ENCODE measurements at places on chromosomes 4 and X. TPM values are rescaled to one million over a fixed set of nuclear protein-coding genes. Genes with fewer than 3 reads are reported as not detected.

- DNase-seq = no peak
These were observed 3.8 kb upstream of the ZCCHC4 start for GRCh38 chr4:25308761-25309160.

KLKB1 gene
- polyA plus RNA-seq = 1.1 TPM

FAM184B gene
- polyA plus RNA-seq = 0.77 TPM

- no peak for DNase-seq
These were observed 60.3 kb downstream of the BEND2 start for GRCh38 chrX:18160369-18160768.

XG gene
- 0.25 TPM for polyA plus RNA-seq

GRCh38 chr4:177489471-177490246, 47.4 kb upstream of the AGA start:
- no peak for DNase-seq

GRCh38 chrX:130696542-130696941, 206.5 kb downstream of the ENOX2 start:
- DNase-seq = no peak

DNA sequence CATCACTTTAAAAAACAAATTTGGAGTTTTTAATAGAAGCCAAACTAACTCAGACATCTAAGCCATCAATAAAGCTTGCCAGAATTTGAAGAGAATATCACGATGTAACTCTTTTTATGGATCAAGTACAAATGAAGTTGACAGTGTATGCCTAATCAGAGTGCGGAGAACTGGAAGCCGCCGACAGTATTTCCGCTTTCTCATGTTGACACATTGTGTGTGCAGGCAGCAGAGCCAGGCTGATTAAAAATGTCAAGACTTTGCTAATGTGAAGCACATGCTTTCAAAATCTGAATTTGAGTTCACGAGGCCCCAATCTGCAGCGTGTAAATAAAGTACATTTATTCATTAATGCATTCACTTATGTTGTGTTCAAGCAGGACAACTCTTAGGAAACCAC, 161.2 kb downstream of the TENM3 start:
- no peak for DNase-seq

- DNase-seq = no peak
These were observed 4.5 kb downstream of the MSN start for GRCh38 chrX:65671966-65672365.

MAGEB10 gene
- not detected for polyA plus RNA-seq

DNA sequence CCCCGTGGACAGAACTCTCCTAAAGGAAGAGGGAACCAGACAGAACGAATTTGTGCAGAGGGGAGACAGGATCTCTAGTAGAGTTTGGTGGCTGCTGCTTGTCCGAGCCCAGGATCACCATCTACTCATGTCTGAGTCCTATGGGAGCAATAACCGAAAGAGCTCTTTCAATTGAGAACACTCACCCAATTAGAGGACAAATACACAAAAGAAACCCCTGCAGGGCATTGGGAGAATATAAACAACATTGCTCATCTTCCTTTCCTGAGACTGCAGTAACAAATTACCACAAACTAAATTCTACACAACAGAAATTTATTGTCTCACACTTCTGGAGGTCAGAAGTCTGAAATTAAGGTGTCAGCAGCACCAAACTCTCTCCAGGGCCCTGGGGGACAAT, 65.6 kb downstream of the SPINK2 start:
- no peak for DNase-seq

DNA sequence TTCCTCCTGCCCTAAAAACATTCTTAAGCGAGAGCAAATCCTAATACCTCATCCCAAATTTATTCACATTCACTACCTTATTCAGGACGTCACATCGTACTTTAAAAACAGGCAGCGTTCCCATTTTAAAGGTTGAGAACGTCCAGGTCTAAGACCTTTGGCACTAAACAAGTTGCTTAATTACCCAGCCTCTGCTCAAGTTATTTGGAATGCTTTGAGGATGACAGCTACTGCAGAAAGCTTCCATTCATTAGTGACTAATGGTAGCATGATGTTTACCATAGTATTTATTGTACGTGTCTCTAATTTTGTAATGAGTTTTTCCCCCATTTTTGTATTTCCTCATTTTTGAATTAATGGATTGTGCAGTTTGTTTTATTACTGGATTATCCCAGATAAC, 1.5 kb downstream of the USP38 start:
- no peak for DNase-seq

CCDC110 gene
- 2.4 TPM for polyA plus RNA-seq

DNA sequence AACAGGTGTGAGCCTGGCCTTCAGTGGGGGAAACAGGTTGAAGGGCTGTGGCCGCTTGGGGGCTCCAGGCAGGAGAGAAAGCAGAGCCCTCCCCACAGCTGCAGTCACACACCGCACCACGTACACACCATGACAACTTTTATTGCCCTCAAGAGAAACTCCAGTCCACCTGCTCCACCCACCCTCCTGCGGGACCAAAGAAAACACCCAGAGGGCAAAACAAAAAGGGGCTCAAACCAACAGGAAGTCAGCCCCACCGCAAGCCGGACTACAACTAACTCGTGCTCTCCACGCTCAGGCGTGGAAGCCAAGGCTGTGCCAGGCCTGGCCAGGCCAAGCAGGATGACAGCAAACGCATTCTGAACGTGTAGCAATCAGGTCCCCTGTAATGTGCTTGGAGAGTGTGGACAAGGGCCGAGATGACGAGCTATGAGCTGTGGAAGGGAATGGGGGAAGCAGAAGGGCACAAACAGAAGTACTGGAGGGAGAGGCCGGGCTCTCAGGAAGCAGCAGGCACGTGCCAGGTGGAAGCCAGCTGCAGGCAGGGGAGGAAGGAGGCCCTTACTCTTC, 12.7 kb downstream of the SLC6A8 start:
- no peak for DNase-seq

DNA sequence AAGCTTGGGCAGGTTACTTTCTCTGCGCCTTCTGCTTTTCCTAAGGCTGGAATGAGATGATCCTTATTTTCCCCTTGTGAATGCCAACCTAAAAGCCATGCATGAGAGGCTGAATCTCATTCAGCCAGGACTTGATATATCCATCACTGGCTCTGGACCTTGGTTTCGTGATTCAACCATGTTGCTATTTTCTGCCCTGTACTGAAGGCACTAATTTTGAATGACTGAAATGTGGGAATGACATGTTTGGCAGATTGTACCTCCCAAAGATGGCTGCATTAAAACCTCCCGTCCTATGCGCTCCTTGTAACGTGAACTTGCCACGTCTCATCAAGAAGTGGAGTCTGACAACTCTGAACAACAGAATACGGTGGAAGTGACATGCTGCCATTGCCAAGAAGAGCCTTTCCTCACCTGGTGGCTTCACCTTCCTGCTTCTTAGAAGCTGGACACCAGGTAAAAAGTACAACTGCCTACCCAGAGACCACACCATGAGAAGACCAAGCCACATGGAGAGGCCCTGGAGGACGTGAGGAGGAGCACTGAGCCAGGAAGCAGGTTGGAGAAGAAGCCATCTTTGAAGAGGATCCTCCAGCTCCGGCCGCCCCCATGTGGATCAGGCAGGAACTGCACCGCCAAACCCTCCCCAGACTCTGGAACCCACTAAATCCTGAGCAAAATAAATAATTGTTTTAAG, 174.5 kb downstream of the NSUN7 start:
- DNase-seq = no peak

GRCh38 chr4:149008415-149009025, 566.3 kb upstream of the NR3C2 start:
- no peak for DNase-seq

OPN1MW2 gene
- polyA plus RNA-seq = not detected

CT45A6 gene
- not detected for polyA plus RNA-seq

GRCh38 chr4:128483041-128483440, 195.4 kb upstream of the PGRMC2 start:
- no peak for DNase-seq

GRCh38 chr4:74738464-74739143, 55.7 kb downstream of the BTC start:
- DNase-seq = no peak

DNA sequence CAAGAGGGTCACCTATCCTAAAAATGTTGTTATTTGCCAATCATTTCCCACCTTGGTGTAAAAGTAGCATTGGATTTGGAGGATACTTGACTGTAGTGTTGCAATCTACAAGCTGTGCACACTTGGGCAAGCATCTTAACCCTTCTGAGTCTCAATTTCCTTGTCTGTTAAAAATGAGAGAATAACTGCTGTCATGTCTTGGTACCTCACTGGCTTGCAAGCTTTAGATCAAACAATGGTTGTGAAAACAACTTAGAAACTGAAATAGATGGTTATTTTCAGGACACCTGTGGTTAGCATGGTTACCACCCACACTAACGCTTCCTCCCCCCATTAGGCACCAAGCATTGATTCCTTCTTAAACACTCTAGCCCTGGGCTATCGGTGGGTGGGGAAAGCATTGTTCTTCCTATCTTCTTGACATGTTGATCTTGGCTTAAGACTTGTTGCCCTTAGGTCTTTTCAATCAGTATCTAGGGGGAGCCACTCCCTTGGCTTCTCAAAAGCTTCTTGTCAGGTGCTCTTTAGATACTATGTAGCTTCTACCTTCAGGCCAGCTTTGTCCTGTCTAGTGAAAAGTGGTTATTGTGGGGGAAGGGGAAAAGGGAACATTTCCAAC, 10.6 kb upstream of the AMOT start:
- no peak for DNase-seq

GRCh38 chr4:58166490-58166889, 1056.3 kb upstream of the IGFBP7 start:
- DNase-seq = no peak

PPEF1 gene
- 0.55 TPM for polyA plus RNA-seq

DNA sequence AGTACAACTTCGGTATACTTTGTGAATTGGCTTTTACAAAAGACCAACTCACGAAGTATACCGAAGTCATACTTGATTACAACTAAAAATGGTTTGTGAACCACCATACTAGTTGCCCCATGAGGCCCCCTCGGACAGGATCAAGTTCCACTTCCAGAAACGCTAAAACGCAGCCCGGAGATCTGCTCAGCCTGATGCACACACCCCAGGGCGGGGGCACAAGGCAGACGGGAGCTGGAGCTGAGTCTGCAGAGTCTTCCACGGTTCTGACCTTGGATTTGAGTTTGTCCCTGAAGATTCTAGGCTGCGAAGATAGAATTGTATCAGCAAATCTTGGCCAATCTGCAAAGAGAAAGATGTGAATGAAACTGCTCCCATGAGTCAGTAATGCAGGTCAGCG, 118.1 kb downstream of the SORCS2 start:
- DNase-seq = no peak

NDP gene
- polyA plus RNA-seq = 2.7 TPM

- no peak for DNase-seq
These were observed 432.9 kb downstream of the GRXCR1 start for GRCh38 chr4:43325220-43325967.
